ENCODE measurements at places on chromosomes 13 and 19.
A peak's percentile ranks its signal among the peaks of the same experiment; 100 is the strongest.

DNA sequence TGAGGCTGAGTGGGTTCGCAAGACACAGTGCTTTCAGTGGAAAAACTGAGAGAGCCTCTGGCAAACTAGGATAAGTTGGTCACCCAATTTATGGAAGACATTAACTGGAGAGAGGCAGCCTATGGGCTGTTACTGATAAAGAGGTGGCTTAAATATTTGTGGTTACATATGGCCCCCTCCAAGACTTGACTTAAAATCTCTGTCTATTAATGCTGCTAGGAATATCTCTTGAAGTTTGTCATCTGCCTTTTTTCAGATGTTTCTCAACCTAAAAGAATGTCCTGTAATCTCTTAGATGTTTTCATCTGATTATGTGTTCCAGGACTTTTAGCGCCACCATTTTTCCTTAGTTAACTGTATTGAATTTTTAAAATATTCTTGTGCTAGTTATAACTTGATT is 54.6 kb downstream of the NAA16 start:
- DNase-seq, result no peak

DNA sequence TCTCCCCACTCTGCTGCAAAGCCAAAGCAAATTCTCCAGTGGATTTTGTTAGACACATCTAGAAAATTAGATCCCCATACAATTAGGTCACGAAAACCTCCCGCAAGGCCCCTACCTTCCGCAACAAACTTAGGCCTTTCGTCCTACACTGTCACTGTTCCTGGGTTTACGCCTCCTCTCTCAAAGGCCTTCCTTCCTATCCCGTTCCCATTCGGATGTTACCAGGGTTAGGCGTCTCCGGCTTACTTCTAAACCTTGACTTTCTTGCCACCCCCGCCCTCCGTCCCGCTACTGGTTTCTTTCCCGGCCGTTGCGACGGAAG is 754 bp downstream of the RNF6 start:
- DNase-seq, result no peak

DNA sequence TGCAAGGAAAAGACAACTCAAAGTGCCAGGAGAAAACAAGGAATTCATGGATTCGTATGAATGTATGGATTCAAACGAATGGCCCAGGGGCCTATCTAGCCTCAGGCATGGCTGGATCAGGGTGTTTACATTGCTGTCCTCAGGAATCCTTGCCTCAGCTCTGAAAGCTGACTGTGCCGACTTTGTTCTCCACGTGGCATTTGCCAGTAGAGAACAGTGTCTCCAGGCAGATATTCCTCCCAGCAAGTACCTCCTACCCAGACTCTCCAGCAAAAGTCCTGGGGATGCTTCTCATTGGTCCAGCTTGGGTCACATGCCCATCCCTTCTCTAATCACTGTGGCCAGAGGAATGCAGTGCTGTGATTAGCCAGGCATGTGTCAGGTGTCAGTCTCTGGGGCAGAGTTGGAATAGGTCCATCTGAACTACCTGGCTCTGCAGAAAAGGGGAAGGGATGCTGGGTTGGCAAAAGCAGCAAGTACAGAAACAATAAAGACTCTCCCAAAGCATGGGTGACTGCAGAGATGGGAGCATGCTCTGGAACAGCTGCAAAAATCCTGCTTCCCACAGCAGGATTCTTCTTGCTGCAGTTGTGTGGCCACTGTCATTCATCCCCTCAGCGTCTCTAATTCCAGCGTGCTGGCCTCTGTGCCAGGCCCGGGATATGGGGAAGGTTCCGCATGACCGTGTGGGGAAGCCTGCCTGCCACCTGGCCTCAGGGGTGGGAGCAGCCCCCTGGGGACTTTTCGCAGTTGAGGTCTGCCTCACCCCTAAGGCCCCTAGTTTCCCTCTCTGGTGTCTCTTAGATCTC is 30.0 kb downstream of the CCNE1 start:
- peak; percentile 81 for DNase-seq

- DNase-seq, result no peak
Observed at GRCh38 chr13:112690283-112690929, 568 bp downstream of the ATP11A start.

GRCh38 chr19:48815870-48816501 is 5.2 kb upstream of the BCAT2 start:
- no peak for DNase-seq

- DNase-seq, result no peak
Observed at GRCh38 chr13:28718196-28718542, 601 bp downstream of the SLC46A3 start.

DNA sequence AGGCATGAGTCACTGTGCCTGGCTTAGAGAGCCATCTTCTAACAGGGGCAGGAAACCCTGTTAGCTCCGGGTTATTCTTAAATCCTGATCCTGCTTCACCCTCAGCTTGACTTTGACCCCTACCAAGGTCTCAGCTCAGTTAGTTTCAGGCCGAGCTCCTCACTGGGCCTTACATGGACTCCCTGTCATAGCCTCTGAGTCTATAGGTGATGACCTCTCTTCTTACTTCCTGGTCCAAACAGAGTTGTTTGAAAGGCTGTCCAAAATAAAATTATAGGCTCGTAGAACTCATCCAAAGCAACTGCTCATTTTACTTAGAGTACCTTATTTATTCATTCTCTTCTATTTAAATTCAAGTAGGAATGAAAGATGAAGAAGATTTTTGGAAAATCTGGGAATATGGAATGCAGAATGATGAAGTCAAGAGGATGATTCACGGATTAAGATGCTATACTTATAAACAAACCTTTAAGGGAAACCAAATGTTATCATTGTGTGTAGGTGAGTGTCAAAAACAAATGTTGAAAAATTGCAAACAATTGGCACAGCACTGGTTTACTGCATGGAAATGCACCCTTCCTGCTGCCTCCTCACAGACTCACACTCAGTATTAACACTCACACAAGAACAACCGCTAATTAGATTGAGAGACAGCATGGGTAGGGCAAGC is 174.1 kb downstream of the RGCC start:
- DNase-seq, result no peak

- no peak for DNase-seq
Observed at GRCh38 chr13:46663206-46664037, 110.5 kb downstream of the LRCH1 start.

GRCh38 chr13:27186295-27186694 is 14.7 kb upstream of the USP12 start:
- DNase-seq, result no peak

DNA sequence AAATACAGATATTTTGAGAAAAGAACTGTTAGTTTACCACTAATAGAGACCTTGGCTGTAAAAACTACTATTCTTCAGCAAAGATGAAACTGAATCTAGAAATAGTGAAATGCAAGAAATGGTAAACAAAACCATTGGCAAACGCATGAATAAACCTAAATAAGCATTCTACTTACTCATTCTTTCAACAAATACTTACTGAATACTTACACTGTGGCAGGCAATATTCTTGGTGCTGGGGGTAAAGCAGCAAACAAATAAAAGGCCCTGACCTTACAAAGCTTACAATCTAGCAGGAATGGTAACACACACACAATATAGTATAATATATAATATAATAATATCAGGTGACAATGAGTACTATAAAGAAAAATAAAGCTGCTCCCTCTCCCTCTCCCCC is 38.7 kb downstream of the KATNAL1 start:
- no peak for DNase-seq

GRCh38 chr19:30150626-30151025 is 208.6 kb downstream of the URI1 start:
- DNase-seq, result no peak

DNA sequence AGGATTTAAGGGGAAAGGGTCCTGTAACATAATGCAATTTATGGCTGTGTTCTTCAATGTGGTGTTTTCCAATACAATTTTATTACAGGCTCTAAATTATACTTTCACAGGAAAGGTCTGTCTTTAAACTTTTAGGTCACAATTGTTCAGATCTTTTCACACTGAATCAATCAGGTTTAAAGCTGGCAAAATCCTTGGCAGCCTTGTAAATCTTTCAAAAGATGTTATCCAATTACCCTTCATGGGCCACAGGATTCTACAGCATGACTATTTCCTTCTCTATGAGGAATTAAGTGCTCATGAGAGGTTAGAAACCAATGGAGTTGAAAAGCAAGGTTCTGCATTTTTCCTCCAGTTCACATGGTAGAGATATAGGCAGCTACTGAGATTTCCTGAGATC is 211.5 kb upstream of the MIR17HG start:
- no peak for DNase-seq

GRCh38 chr19:16847430-16847829 is 18.2 kb downstream of the SIN3B start:
- DNase-seq, result no peak

DNA sequence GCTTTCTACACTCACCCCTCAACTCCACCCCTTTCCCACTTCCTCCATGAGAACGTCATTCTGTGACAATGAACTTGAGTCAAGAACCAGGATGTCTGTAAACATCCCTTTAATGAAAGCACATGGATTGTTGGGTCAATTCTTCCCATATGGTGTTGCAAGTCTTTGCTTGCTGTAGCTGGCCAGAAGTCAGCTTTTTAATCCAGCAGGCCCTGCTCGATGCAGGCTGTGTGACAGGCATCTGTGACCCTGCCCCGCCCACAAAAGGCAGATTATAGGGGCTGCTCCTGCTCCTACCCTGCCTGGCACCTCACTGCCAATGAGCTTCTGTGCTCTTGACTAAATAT is 78.0 kb downstream of the STARD13 start:
- no peak for DNase-seq

DNA sequence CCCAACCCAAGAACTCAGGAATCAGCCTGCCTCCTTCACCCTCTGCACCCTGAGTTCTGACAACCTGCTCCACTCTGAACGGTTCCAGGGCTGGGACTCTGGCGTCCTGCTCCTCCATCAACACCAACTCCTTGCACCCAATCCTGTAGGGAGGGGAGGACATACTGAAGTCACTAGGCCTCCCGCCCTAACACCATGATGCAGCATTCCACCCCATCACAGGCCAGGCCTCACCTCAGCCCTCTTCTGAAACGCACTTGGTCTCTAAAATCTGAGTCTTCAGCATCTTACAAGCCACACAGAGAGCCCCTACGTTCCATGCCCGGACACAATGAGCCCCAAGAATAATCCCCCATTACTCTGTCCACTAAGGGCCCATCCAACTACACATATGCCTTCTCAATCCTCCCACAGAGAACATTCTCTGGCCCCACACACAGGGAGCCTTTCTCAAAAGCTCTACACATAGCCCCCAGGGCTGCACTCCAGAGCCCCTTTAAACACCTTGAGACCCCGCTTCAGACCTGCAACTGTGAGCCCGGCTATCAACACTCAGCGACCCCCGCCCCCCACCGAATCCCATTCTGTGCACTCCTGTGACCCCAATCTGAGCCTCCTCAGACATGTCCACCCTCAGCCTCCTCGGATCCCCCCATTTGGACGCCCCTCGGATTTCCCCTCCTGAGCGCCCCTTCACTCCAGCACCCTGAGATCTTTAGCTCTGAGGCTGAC is 567 bp downstream of the ALKBH6 start:
- no peak for DNase-seq

- peak; percentile 74 for DNase-seq
Observed at GRCh38 chr13:49669735-49670309, 21.5 kb downstream of the EBPL start.

DNA sequence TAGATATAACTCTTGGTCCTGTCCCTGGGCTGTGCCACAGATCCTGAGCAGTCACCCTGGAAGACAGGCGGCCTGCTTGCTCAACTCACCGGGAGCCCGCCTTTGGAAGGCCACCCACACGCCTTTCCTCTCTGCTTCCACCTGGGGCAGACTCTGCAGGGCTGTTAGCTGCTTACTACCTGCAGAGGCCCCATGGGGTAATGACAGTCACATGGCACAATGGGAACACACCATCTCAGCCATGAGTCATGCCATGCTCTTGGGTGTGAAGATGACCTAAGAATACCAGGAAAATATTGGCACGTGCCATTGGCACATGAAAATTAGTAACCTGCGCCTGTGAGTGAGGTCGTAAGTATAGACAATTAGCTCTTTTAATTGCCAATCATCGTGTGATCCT is 108.6 kb downstream of the COL4A2 start:
- no peak for DNase-seq

GRCh38 chr19:2440515-2440914 is 13.1 kb upstream of the TIMM13 start:
- no peak for DNase-seq

DNA sequence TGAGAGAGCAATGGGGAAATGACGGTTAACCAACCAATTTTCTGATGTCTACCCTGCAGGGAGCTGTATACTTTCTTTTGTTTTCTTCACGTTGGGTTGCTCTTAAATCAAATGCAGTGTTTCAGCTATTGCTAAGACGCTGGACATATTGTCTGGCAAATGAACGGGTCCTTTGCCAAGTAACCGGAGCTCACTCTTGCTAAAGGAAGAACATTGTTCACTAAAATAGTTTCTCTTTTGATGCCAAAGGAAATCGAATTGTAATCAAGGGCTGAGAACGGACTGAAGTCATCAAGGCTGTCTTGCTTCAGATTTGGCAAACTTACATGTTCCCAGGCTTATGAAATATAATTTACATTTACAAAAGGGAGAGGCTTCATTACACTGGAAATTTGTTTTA is 142.3 kb upstream of the ARGLU1 start:
- DNase-seq, result no peak

GRCh38 chr13:43195551-43195950 is 172.2 kb downstream of the DNAJC15 start:
- no peak for DNase-seq

DNA sequence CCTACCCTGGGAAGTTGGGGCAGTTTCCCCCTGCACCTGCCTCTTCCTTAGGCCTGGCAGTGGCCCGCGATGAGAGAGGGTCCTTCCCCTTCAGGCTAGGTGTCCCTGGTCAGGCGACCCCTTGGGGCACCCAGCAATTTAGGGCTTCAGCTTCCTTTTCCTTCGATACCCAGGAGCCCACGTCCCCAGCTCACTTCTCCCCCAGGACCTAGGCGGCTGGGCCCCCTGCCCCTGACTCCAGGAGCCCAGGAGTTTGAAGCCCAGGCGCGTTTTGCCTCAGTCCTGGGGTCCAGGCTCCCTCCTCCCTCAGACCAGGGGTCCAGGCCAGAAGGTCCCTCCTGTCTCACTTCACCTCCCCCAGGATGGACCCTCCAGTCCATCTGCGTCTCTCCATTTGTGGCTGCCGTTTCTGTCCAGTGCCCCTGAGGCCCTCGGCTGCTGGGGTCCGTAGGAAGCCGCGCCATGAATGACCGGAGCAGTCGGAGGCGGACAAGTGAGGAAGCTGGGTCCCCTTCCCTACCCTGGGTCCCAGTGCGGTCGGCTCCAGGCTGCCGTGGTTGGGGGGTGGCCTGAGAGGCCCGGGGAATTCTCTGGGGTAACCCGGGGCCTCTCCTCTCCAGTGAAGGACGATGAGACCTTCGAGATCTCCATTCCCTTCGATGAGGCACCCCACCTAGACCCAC is 714 bp downstream of the CCDC106 start:
- no peak for DNase-seq

- DNase-seq, result no peak
Observed at GRCh38 chr13:103663996-103664395, 597.8 kb upstream of the SLC10A2 start.
